NCI-H524 (cell line): ENCODE measurements at places on chromosomes 11 and 22.

- DNase-seq, result no peak
Observed at GRCh38 chr11:133172349-133172748, 360.0 kb downstream of the OPCML start.

GRCh38 chr22:42934338-42934737 lies 77.3 kb upstream of the ARFGAP3 start:
- no peak for DNase-seq

GRCh38 chr11:30984442-30984816 lies 385.1 kb downstream of the DCDC1 start:
- no peak for DNase-seq

DNA sequence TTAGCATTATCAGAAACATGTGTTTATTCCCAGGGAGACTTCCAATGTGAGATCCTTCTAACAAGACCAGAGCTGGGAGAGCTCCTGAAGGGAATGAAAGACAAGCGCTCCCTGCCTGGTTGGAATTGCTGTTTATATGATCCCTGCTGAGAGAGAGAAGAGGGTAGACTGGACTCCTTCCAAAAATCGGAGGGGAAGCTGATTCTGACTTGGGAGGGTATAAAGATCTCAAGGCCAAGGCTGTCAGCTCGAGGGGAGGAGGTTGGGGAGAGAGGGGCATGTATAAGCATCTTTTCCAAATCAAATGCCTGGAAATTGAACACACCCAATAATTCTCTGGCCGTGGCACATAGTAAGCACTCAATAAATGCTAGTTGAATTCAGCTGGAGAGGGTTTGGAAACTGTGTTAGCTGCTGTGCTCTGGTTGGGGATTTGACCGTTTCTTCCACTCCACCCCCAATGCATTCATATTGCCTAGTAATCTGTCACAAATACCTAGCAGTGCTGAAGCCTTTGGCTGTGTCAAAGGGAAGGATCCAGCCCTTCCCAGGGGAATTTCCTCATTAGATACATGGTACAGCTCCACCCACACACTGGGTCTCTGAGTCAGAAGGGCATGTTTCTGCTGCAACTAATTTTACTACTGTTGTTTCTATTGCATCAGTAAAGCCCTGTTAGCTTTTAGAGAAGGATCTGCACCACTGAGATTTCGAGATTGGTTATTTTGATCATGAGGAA lies 61.5 kb downstream of the CACNG2 start:
- DNase-seq, result no peak
